ENCODE measurements at places on chromosomes 5 and 9.

GRCh38 chr9:72477930-72478518 is 43.4 kb upstream of the TMC1 start:
- DNase-seq: no peak

DNA sequence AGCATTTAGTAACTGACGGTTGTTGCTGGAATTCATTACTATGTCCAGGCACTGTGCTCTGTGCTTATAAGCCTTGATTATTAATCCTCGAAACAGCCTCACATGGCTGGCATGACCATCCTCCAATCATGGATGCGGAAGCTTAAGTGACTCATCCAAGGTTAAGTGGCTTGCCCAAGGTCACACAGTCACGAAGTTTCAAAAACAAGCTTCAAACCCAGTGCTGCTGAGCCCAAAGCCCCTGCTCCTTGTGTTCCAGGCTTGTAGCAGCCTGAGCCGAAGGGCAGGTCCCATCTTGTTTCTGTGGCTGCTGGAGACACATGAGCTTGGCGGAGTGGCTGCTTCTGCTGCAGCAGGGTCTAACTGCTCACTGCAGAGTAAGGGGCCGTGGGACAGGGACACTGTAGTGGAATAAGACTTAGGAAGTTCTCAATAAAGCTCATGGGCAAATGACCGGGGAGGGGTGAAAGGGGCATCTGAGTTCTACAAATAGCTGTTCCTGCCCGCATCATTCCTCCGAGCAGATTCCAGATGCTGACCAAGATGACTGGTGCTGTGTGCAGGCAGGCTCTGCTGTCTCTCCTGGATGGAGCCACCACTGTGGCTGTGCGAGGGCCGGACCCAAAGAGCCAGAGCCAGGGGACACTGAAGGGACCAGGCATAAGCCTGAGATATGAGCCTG is 32.4 kb downstream of the WHRN start:
- DNase-seq: no peak

GRCh38 chr9:77588271-77588937 is 59.7 kb downstream of the GNA14 start:
- DNase-seq: no peak

DNA sequence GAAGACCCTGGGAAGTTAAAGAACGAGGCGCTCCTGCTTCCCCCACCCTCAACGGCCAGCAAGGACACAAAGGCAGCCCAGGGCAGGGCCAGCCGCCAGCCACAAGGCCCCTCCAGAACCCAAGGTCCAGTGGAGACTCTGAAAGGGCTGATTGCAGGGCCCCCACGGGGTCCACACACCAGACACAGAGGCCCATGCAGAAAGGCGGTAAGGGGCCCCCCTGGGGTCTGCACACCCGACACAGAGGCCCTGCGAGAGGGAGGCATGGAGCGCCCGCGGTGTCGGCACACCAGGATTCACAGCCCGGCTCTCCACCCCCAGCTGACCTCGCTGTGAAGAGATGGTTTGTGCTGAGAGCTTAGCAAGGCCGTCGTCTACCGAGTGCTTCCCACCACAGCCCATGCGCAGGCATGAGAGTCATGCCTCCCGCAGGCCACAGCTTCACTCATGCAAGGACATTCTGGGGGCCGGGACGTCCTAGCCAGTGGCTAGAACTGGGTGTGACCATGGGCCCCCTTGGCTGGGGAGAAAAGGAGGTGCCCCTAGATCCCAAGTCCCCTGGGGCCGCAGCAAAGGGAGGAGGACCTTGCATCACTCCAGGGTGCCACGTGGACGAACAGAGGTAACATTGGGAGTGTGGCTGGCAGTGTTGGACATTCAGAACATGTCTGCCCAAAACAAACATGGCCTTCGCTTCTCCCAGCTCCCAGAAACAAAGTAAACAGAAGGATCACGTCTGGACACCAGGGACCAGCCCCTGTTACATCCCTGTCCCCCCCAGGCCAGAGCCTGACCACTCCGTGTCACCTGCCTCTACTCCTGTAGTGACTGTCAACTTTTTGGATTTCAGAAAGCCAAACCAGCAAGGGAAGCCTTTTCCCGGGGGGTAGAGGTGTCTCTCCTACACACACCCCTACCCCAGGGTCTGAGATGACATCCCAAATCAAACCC is 9.8 kb downstream of the BRD3 start:
- no peak for DNase-seq
